CD4-positive, alpha-beta T cell treated with Interleukin-15 for 4 hours (primary cell): ENCODE measurements at places on chromosomes 3 and 15.

DNA sequence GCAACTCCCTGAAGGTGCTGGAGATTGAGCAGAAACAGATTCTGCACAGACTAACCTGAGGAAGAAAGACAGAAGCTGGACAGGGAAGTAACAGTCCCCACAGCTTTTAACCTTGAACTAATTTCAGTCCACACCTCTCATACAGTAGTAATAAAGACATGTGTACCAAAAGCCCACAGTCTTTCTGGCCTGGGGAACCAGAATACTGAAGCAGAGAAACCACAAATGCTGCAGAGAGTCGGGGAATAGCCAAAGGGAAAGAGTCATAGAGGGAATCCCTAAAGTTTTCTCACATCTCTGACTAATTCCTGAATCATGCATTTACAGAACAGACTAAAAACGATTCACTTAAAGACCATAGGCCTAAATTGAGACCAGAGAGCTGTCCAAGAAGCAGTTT, 503.4 kb upstream of the NECTIN3 start:
- DNase-seq: no peak

DNA sequence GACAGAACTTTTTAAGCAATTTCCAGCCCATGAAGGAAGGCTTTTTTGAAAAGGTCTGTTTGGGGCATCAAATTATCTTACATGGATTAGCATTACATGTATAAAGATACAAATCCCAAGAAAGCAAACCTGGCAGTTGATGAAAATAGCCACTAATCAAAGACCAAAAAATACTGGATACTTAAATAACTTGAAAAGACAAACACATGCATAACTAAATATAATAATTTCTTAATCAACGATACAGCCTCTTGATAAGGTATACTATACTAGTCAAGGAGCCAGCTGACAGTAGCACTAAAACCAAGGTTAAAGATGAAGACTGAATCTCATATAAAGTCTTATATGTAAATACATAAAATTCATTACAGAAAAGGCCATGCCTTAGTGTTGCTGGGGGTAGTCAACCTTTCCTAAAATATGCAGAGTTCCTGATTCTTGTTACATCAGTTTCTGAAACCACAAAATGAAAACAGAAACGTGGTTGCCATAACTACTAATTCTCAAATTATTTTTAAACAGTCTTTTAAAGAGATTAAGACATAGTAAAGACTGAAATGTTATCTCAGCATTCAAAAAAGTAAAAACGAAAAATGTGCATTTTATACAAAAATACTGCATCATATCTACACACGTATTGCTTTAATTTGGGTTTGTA, 2.0 kb downstream of the ANKRD28 start:
- DNase-seq: peak; percentile 69

DNA sequence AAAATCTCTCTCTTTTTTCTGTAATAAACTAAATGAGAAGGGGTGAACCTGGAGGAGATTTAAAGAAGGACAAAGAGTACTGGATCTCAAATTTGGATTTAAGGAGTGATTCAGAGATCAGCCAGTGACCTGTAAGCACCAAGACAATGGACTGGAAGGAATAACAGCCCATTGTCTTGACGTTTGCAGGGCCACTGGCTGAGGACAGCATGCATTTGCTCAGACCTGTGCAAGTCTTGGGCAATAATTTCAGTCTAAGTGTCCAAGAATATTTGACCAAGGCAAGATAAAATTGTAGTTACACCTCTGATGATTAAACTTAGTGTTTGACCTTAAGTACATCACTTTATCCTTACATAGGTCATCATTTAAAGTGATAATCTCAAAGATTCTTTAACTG, 55.8 kb upstream of the OSTN start:
- DNase-seq: no peak

GRCh38 chr3:57840473-57840872, 84.4 kb downstream of the SLMAP start:
- DNase-seq: no peak

DNA sequence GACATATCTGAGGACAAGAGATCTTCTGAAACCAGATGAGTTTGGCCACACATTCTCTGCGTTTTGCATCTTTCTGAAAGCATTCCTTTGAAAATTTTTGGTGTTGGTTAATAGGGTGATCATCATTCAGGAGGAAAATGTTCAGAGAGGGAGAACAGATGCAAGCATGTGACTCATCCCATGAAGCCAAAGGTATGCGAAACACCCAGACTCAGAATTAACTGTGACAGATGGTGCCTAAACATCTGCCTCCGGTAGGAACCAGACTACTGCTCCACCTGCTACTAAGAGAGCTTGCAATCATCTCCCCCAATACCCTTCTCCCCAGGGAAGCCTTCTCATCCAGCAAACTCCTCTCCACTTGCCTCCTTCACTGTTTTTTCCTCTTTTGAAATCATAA, 46.2 kb downstream of the TRIM69 start:
- no peak for DNase-seq

GRCh38 chr15:90970274-90970673, 15.6 kb downstream of the RCCD1 start:
- DNase-seq: no peak

GRCh38 chr3:35743218-35743617, 103.9 kb downstream of the ARPP21 start:
- DNase-seq: no peak
